Stimulated activated CD8-positive, alpha-beta memory T cell treated with anti-CD3 and anti-CD28 coated beads, Interleukin-7, amount 100 ng/mL, for 24 hours (primary cell): ENCODE measurements at places on chromosomes 7 and 10.

GRCh38 chr10:75870039-75870645, 438.7 kb downstream of the LRMDA start:
- no peak for DNase-seq

GRCh38 chr7:27179030-27179429, 4.9 kb upstream of the HOXA10 start:
- no peak for DNase-seq

GRCh38 chr7:33870120-33870519, 35.2 kb upstream of the BMPER start:
- no peak for DNase-seq

DNA sequence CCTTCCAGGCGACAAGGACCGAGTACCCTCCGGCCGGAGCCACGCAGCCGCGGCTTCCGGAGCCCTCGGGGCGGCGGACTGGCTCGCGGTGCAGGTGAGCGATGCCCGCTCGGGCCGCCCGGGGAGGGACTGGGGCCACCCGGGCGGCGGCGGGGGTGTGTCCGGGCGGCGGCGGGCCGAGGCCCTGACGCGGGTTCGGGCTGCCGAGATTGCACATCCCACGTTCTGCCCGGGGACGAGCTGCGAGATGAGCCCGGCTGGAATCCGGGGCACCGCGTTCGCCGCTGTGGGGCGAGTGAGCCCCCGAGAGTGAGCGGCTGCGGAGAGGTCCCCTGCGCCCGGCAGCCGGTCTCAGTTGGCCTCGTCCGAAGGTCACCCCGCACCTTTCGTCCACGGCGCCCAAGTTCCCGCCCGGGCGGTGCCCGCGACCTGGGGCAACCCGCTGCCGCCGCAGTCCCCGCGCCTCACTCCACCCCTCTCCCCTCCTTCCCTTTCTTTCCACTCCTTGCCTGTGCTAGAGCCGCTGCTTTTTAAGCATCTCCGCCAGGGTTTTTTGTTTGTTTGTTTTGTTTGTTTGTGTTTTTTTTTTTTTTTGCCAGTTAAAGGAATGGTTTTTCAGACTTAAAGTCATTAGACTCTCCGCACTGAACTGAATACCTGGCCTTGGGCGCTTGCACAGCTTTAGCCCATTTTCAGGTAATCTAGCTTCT, 515 bp downstream of the RALA start:
- no peak for DNase-seq

DNA sequence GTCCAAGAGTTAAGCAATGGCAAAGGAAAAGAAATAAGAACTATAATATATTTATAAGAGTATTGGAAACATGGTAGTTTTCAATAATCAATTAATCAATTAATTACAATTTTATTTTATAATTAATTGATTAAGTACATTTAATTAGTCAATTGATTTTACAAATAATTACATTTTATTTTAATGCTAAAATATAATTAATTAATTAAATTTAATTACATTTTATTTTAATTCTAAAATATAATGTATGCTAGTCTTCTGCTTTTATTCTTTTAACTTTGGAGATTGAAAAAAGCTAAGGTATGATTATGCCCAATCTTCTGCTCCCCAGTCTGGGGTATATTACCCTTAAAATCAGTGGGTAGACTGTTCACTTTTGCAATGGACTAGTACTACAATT, 686.8 kb upstream of the LRRTM3 start:
- DNase-seq, result no peak

GRCh38 chr7:39607865-39608264, 15.5 kb upstream of the RALA start:
- no peak for DNase-seq

DNA sequence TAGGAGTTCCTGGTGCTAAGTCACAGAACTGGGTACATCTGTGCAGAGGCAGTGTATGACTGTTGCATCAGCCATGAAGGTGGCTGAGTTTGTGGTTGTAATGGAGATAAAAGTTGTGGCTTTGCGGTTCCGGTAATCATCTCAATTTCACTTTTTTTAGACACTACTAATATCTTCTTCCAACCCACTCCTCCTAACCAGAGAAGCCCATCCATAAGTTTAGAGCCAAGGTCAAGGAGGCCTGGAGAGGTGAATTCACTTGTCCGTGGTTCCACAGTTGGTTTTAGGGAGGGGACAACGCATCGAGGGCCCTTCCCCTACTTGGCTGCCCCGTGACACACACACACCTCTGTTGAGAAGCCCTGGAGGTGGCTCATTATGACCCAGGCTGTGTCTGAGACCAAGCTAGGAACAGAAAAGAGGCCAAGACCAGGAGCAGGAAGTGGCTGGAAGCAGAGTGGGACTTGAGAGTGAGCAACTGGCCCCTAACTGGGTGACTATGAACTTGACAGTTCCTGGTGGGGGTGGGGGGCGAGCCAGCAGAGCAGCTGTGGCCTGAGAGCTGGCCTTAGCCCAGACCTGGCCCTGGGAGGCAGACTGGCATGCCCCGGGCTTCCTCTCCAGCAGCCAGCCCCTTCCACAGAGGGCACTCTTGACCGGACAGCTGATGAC, 66.8 kb upstream of the COL13A1 start:
- DNase-seq, result no peak

GRCh38 chr7:16402940-16403339, 18.4 kb downstream of the CRPPA start:
- no peak for DNase-seq

- DNase-seq, result no peak
Measured at GRCh38 chr7:68364886-68365625, 1233.2 kb upstream of the AUTS2 start.

GRCh38 chr7:158025686-158026600, 561.7 kb downstream of the PTPRN2 start:
- no peak for DNase-seq

DNA sequence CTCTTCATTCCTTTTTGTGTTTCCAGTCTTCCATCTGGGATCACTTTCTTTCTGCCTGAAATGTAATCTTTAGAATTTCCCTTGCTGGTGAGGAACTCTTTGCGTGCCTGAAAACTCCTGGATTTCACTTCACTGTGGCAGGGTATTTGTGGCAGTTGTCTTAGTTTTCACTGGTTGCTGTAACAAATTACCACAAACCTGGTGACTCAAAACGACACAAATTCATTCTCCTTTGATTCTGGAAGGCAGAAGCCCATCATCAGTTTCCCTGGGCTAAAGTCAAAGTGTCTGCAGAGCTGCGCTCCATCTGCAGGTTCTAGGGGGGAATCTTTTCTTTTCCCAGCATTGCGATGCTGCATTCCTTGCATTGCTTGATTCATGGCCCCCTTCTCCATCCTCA, 109.3 kb downstream of the RBM20 start:
- DNase-seq, result no peak

- no peak for DNase-seq
Measured at GRCh38 chr10:75297021-75297599, 61.4 kb upstream of the COMTD1 start.

DNA sequence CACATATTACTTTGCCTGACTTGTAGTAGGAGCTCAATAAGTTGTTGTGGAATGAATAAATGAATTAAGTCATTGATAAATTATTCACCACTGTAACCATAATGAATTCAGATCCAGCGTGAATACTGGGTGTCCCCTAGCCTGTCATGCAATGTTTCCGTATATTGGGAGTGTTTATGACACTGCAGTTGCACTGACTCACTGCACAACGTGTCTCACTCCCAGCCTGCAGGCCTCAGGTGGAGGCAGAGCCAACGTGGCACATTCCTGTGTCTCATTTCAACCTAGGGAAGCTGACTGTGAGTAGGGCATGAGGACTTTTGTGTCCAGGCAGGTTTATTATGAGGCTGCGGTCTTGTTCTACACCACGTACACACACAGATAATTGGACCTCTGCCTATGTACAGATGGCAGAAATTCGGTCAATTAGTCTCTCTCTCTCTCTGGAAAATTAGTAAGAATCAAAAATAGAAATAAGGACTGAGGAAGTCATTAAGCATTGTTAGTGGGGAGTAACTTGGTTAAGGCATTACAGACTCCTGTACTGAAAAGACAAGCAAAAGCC, 299.1 kb upstream of the IGFBP3 start:
- no peak for DNase-seq

GRCh38 chr7:9204571-9204970, 771.2 kb downstream of the NXPH1 start:
- no peak for DNase-seq

DNA sequence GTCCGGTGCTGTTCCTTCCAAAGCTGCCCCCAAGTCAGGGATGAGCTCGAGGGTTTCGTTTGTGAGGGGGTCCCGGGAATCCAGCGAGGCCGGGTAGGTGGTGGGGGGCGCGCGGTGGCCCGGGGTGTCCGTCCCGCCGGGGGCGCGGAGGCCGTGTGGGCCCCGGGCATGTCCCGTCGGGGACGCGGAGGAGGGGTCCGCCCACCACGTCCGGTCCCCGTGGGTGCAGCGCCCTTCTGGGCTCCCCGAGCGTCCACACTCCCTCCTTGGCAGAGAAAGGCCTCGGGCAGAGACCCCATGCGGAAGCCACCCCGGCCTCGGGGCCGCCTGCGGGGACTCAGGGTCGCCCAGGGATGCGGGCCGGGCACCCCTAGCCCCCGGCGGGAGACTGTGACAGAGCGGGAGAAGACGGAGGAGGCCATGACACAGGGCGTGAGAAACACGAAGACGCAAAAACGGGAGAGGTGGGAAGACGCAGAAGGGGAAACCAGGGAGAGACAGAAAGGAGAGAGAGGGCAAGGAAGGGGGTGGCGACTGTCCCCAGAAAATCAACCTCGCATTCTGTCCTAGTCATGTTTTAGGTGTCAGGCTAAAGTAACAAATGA, 640 bp upstream of the ZNF425 start:
- DNase-seq, result no peak

GRCh38 chr10:30088178-30088577, 28.8 kb upstream of the JCAD start:
- no peak for DNase-seq

DNA sequence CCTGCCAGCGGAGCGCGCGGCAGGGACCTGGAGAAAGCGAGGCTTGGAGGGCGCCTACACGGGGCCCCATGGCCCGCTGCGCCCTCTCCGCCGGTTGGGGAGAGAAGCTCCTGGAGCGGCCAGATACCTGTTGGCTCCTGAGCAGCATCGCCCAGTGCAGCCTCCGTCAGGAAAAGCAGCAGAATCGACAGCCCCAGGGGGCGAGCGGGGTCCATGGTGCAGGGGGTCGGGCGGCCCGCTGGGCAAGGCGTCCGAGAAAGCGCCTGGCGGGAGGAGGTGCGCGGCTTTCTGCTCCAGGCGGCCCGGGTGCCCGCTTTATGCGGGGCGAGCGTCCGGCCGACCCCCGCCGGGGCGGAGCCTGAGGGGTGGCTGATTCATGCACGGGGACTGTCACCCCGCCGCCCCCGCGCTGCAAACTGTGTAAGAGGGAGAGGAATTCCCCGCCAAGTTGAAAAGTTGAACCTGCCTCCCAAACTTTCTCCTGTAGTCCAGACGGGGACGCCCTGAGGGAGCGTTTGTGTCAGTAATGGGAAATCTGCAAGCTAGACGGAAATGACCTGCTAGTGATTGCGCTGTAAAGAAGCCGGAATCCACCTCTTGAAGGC, at the start of gene TFPI2:
TFPI2 (minus strand) TSS at position 290 of the 605 bp plus-strand sequence; CDS start at position 215, 75 bp downstream.
- DNase-seq, result no peak

DNA sequence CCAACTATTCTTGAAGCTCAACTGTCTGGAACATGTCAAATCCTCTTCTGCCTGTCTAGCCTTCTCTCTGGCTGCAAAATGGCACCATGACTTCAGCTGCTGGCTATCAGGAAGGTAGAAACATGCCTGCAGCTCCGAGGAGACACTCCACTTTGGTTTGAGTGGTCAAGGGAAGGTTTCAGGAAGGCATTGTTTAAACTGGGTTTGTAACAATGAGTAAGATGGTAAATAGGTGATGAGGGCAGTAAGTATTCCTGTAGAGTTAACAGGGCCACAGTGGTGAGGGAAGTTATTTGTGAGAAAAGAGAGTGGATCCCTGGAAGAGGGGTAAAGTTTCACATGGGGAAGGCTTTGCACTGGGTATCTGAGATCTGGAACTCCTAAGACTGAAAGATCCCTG, 231.5 kb downstream of the ABCA13 start:
- DNase-seq, result no peak

DNA sequence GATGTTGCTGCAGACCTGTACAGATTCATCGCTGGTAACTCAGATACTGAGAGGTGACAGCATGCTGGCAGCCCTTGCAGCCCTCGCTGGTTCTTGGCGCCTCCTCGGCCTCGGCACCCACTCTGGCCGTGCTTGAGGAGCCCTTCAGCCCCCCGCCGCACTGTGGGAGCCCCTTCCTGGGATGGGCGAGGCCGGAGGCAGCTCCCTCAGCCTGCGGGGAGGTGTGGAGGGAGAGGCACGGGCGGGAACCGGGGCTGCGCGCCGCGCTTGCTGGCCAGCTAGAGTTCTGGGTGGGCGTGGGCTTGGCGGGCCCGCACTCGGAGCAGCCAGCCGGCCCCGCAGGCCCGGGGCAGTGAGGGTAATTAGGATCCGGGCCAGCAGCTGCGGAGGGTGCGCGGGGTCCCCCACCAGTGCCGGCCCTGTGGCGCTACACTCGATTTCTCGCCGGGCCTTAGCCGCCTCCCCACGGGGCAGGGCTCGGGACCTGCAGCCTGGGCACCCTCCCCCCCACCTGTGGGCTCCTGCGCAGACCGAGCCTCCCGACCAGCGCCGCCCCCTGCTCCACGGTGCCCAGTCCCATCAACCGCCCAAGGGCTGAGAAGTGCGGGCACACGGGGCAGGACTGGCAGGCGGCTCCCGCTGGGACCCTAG, 12.2 kb upstream of the GTPBP10 start:
- DNase-seq, result no peak

- DNase-seq, result no peak
Measured at GRCh38 chr10:121774404-121774803, 153.4 kb downstream of the ATE1 start.

- no peak for DNase-seq
Measured at GRCh38 chr10:7534480-7534852, 123.6 kb upstream of the SFMBT2 start.

- DNase-seq, result no peak
Measured at GRCh38 chr7:70944516-70944915, 187.4 kb upstream of the GALNT17 start.

- DNase-seq, result no peak
Measured at GRCh38 chr7:92793656-92794205, 42.6 kb downstream of the CDK6 start.
